ENCODE measurements at places on chromosomes 16 and 17.

GRCh38 chr16:68404736-68405345 lies 43.5 kb downstream of the SMPD3 start:
- no peak for DNase-seq

- no peak for DNase-seq
Measured at GRCh38 chr17:12028611-12029010, 7.9 kb downstream of the MAP2K4 start.

DNA sequence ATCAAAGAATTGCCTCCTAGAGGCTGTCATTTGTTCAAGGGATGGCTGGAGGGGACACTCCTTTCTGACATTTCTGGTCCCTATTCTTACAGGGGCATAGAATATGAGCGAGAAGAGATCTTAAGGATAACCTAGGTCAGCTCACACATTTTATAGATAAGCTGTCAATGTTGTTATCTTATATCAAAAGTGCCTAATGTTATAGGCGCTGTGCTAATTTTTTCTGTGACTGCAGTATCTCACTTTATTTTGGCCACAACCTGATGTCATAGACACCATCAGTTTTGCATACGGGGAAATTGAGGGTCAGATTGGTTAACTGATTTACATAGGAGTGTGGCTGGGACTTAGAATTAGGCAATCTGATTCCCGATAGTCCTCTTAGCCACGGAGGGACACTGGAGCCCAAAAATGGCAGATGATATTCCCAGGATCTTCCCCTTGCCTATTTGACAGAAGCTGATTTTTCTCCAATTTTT lies 1.2 kb downstream of the CPD start:
- DNase-seq, result no peak

DNA sequence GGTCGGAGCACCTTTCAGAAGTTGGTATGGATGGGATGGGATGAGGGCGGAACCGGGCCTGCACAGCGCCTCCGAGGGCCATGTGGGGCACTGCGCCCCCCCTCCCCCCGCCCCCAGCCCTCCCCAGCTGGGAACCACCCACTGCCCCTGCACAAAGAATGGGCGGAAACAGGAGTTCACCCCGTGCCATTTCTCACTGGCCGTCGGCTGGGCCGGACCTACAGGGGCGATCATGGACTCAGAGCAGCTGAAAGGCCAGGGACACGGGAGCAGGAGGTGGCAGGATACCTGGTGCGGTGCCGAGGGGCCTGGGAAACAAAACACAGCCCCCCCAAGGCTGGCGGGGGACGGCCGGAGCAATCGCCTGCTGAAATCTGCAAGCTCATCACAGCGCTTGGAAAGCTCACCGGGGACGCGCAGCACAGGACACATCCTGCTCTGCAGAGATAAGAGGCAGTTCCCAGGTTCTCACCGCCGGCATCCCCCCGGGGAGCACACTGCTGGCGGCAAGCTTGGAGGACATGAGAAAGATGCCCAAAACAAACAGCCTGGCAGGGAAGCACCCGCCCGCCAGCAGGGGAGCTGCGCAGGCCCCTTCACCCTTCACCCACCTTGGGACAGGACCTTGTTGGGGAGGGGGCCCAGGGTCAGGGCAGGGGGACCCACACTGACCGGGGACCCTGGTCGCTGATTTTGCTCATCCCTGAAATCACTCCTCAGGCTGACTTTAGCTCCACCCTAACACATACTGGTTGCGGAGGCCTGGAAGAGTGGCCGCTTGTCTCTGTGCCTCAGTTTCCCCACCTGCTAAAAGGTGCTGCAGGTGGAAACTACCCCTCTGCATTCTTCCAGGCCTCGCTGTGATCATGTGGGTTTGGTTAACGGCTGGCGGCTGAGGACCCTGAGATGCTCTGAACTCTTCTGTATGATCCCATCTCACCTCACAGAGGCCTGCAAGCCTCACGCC lies 263.9 kb downstream of the C16orf95 start:
- DNase-seq, result no peak

DNA sequence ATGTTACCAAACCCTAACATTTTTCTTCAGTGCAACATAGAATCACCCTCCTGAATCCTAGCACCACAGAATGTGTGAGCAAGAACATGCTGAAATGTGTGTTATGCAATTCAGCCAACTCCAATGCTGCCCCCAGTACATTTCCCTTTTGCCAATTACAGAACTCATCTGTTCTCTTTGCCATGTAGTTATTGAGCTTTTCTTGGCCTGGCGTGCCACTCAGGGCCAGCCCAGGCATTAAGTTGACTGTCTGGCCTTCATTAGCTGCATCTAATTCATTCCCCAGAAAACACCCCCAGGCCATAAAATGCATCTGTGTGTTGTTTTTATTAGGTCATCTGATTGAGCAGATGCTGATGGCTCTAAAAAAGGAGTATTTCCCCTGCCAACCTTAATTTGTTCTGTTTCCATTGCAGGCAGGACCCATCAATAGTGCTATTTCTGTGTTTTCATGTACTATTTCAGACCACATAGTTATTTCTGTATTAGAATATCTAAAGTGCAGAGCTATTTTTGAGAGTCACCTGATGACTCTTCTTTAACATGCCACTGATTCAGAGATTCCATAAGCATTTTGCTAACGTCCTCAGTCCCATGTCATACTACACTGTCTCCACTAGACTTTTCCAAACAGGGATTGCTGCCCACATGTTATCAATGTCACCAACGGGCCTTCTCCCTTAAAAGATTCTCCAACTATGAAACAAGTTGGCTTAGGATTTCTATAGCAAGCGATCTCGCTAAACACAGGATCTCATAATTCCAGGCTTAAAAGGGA lies 969.7 kb downstream of the CDH11 start:
- DNase-seq, result no peak

DNA sequence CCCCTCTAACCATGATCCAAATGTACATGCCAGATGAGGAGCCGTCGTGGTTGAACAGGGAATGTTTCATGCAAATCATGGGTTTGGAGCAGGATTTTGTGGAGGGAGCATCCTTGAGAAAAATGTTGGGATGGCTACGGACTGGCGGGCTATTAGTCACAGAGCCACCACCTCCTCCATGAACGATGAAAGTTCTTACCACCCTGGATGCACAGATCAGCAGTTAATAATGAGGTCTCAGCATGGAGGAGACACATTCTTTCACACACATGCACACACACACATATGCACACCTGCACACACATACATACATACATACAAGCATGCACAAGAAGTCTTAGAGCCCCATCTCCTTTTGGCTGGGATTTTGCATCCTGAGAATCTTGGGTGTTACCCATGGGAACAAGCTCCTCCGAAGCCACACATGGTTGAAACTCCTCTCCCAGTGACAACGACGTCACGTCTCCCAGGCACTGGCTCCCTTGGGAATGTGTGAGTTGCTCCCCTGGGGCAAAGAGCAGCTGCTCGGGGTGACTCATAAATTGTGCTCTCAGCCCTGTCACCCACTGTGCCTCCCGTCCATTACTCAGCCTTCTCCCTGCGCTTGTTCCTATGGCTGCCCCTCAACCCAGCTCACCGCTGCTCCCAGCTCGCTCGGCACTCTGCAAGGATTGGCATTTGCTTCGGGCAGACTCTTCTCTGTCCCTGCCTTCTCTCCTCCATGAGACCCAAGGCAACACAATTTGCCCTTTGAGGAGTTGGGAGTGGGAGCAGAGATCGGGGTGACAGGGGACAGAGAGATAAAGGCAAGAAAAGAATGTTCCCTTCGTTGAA lies 344.6 kb downstream of the SOX9 start:
- no peak for DNase-seq

DNA sequence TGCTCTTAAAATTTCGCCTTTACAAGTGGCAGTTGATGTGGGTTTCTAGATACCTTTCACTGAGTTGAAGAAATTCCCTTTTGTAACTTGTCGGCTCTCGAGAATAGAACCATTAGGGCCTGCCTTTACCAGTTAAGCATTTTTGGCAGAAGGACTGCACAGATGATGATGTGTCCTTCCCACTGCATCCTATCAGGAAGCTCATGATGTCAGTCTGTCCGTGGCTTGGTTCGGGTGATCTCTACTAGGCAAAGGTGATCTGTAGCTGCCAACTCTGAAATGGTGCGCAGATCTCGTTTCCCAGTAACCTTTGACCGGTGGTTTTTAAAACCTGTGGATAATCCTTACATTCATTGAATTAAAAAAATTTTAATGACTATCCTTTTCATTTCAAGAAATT lies 49.7 kb downstream of the ZNRF1 start:
- no peak for DNase-seq

- DNase-seq, result no peak
Measured at GRCh38 chr16:13171313-13171712, 269.9 kb downstream of the SHISA9 start.

Data from SK-N-DZ (cell line).